Activated T-helper 2 cell treated with anti-CD3 and anti-CD28 coated beads, Interferon-gamma antibody, Interleukin-2, Interleukin-4, amounts not matched to agents 10 μg/mL and 5 μg/mL and 100 μg/mL, durations not matched to agents 14 hours and 24 hours and 36 hours (primary cell): ENCODE measurements at places on chromosomes 6 and 20.

- no peak for DNase-seq
These were observed 151.0 kb upstream of the SMLR1 start for GRCh38 chr6:130676077-130676772.

GRCh38 chr6:52759085-52759484, 4.2 kb downstream of the GSTA2 start:
- DNase-seq = no peak

GRCh38 chr6:36246506-36247268, 23.2 kb upstream of the PNPLA1 start:
- no peak for DNase-seq

DNA sequence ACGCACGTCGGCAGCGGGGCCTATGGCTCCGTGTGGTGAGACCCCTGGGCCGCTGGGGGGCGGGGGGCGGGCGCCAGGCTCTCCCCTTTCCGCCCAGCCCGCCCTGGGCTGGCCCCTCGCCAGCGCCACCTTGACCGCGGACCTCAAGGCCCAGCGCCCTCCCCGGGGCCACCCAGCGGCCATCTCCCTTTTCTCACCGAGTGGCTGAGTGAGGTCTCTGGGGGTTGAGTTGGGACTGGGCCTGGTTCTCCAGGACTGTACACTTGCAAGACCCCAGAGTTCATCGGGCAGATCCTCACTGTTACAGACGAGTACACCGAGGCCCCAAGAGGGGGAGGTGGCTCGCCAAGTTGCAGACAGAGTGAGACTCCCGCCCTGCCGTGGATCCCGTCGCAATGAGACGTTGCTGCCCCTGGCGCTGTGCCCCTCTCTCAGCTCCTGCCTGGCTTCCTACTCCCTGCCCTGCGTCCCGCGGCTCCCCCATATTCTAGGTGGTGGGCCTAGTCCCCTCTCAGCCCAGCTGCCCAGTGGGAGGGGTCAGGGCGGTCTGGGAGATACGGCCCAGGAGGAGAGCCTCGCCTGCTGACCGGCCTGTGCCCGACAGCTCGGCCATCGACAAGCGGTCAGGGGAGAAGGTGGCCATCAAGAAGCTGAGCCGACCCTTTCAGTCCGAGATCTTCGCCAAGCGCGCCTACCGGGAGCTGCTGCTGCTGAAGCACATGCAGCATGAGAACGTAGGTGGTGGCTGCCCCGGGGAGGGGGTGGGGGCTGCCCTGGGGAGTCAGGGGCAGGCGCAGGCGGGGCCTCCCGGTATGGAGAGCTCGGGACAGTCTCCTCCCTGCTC, 576 bp downstream of the MAPK13 start:
- DNase-seq = no peak

GRCh38 chr6:56715741-56716140, 73.1 kb upstream of the DST start:
- no peak for DNase-seq
